GM12892 (cell line): ENCODE measurements at places on chromosomes 11 and 22.

GRCh38 chr11:35842958-35843357 is 100.9 kb upstream of the LDLRAD3 start:
- no peak for DNase-seq

GRCh38 chr11:7445564-7445963 is 39.7 kb upstream of the OLFML1 start:
- DNase-seq, result no peak

- DNase-seq, result no peak
These were observed 26.5 kb downstream of the FGF4 start for GRCh38 chr11:69748637-69749036.

GRCh38 chr22:28141614-28142013 is 222.6 kb upstream of the PITPNB start:
- DNase-seq, result no peak
